ENCODE measurements at places on chromosomes 6 and 20.

DNA sequence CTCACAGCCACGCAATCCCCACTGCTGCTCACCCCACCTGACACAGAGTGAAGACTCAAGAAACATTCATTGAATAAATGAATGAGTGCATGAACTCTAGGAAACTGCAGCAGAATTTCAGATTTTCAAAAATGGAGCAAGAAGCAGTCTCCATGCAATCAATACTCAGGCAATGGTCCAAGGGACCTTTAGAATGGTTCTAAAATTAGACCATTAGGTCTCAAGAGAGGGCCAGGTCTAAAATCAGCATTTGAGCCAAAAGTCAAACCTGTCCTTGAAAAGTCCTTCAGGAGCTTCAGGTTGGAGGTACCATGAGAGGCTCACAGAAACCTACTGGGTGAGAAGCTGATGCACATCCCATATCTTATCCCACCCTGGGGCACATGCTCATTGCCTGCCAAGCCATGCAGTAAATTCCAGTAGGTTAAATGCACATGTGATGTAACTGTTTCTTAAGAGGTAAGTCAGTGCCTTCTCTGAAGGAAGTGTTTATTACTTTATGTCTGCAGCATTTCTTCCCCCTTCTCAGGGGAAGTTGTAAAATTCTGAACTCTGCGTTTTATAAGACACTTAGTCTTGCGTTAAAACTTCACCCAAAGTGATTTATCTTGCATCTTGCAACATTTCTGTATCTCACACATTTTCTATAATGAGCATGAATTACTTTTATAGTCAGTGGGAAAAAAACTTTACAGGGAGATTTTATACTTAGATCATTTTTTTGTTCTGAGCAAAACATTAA lies 126.6 kb downstream of the ADAT2 start:
- DNase-seq, result no peak

DNA sequence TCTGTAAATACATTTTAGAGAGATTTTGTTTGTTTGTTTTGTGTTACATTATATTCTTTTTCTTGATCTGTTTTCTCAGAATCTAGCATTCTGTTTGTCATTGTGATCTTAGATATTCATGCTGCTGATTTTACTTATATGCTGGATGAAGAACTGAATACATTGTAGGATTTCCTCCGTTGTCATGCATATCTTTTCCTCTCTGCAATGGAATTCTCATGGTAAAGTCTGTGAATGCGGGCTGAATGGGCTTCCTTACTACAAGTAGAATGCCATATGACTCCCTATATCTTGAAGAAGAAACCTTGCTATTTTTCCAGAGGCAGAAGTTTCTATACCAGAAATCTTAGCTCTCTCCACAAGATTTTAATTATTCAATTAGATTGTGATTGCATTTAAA lies 2.4 kb upstream of the DEFB114 start:
- DNase-seq, result no peak

GRCh38 chr6:70668499-70668812 lies 773 bp downstream of the SMAP1 start:
- DNase-seq, result peak; percentile 37

DNA sequence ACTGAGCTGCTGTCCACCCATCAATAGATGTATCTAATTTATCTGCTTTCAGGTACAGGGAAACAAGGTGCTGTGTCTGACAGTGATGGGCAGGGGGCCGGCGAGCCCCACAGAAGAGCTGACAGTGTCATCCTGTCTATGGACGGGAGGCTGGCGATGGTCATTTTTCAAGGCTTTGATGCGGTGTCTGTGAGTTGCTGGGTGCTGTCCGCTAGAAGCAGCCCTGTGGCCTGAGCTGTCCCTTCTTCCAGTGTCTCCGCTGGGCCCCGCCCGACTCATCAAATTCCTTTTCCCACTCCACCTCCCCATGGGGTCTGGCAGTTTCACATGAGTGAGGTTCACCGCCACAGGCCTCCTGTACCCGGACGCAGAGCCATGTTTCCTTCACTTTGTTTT lies 161.4 kb upstream of the PMEPA1 start:
- no peak for DNase-seq

- DNase-seq, result no peak
These were observed 5.4 kb downstream of the MLN start for GRCh38 chr6:33798343-33798848.

DNA sequence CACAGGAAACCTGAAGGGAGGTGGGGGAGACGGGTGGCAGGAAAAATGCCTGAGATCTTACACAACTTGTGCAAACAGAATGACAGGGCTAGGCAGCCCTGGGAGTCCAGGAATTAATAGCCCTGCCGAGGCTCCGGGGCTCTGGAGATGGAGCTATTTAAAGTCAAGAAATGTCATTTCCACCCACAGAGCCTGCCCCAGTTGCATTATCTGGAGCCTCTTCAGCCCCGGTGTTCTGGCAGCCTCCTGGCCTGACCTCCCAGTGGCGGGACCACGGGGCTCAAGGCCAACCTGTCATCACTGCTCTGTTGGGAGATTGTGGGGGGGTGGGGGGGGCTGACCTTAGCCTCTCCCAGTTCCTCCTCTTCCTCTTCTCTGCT lies 28.5 kb upstream of the SCUBE3 start:
- no peak for DNase-seq

DNA sequence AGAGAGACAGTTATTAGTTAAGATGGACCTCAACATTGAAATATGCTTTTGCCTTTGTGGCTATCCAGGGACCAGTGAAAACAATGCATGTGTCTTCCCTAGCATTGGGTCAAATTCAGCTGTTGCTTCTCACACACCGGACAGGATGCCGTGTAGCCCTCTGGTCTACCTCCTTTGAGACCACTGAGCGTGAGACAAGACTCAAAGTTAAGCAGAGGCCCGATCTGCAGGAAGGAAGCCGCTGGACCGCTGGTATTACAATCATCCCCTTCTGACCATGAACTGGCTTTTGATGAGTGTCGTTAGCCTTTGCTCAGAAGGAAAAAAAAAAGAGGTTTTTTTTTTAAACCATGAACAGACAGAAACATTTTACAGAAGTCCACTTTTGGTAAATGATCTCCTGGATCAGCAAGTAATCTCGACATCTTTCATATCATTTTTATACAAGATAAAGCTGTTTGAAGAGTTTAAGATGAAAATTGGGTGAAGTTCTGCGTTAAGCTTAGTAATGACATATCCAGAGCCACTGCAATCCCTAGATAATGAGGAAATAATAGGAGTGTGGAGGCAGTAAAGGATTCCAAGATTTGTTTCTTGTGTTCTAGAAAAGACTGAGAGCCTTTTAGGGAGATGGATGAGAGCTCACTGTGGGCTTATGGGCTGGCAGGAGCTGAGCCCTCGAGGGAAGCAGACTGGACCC lies 622.8 kb downstream of the QKI start:
- no peak for DNase-seq

GRCh38 chr6:73348550-73349204 lies 5.4 kb downstream of the DPPA5 start:
- DNase-seq, result no peak

DNA sequence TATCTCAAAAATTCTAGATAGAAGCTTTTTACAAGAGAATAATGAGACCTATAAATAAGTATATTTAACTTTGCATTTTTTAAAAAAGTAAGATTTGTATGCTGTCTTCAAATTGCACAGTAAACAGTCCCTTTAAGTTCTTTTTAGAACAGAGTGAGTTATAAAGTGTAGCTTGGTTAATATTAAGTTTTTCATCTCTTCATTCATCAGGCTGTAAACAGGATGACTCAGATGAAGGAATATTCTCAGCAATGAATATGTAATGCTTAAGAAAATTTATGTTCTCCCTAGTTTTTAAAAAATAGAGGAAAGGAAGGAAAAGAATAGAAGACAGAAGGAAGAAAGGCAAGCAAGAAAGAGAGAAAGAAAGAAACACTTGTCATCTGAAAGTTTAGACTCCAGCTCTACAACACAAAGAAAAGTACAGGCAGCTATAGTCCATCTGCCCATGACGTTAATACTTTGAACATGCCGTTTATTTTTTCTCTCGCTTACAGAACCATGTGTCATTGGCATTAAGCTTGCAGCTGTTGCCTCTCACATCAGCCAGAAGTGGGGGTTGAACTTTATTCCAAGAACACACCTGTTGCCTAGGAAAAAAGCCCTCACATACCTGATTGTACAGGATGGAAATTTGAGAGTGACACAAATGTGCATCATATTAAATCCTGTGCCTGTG lies 36.1 kb downstream of the CAP2 start:
- no peak for DNase-seq

- DNase-seq, result no peak
These were observed 47.1 kb downstream of the AKIRIN2 start for GRCh38 chr6:87654875-87655454.

GRCh38 chr6:11931296-11932035 lies 80.6 kb upstream of the HIVEP1 start:
- no peak for DNase-seq

GRCh38 chr6:41504466-41505121 lies 41.6 kb upstream of the FOXP4 start:
- no peak for DNase-seq

DNA sequence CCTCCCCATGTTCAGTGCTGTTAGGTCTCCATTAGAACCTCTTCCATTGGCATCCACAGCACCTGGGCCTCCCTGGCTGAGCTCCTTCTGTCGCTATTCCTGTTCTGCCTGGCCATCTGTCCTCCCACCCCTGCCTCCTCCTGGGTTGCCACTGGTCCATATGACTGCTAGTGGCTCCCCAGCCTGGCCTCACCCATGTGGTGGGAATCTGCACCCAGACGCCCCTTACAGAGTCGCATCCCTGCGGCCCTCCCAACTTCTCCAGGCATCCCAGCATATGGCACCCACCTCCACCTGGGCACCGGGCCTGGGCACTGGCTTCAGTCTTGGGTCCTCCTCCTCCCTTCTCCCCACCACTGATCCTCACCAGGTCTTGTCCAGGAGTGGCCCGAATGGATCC lies 7.7 kb downstream of the CDC25B start:
- no peak for DNase-seq

GRCh38 chr6:65505736-65506135 lies 201.3 kb downstream of the EYS start:
- no peak for DNase-seq

GRCh38 chr6:20178327-20178726 lies 33.9 kb downstream of the MBOAT1 start:
- no peak for DNase-seq

DNA sequence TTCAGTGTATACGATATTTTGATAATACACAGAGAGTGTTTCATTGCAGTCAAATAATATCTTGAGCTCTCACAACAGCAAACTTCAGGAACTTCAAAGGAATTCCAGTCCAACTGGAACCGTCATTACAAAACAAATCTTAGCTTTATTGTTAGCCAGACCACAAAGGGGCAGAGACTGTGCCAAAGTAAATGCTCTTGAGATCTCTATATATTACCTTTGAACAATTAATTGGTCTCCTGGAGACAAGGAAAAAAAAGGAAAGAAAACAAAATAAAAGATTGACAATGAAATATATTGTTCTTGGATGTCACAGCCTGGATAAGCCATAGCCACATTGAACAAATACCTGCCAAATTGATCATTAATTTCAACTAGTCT lies 70.0 kb downstream of the FOXC1 start:
- no peak for DNase-seq

DNA sequence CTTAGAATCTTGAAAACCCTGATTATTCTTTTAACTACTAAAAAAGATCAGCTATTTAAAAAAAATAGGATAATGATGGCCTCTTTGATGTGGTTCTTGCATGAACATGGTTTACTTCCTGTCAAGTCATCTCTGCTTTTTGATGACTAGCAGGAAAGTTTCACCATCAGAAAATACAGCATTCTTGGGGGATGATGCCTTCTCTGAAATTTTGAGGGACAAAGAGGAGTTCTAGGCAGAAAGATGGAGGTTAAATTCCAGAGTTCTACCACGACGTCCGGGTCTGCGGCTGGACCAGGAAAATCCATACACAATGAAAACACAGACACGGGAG lies 130.4 kb downstream of the OLIG3 start:
- DNase-seq, result peak; percentile 49

DNA sequence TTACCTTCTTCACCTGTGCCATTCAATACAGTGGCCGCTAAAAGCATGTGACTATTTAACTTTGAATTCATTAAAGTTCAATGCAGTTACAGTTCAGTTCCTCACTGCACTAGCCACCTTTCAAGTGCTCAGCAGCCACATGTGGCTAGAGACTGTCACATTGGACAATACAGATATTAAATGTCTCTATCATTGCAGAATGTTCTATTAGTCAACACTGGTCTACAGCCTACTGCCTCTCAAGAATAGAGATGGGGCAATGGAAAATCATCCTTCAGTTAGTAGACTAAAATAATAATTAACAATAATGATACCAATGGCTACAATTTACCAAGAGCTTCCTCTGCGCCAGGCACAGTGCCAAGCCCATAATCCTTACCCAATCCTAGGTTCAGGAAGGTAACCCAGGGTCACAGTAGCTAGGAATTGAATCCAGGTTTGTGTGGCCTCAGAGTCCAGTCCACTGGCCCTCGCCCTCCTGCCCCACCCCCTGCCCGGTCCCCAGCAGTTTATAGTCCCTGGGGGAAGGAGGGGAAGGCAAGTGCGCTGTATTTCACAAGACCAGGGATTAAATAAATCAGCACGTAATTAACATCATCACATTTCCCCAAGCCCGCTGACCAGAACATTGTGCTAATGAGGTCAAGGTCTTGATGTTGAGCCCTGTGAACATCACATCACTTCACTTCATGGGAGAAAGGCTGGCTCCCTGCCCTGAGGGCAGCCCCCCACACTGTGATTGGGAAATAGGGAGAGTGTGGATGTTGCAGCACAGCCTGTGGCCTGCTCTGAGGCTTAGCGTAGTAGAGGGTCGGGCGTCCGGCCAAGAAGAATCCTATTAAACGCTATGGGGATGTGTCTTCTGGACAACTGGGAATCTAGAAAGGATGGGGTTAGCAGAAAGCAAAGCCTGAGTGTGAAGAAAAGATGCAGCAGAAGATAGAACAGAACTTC lies 147.2 kb downstream of the VEGFA start:
- no peak for DNase-seq

GRCh38 chr20:34302312-34302722 lies 838 bp downstream of the AHCY start:
- peak; percentile 75 for DNase-seq

DNA sequence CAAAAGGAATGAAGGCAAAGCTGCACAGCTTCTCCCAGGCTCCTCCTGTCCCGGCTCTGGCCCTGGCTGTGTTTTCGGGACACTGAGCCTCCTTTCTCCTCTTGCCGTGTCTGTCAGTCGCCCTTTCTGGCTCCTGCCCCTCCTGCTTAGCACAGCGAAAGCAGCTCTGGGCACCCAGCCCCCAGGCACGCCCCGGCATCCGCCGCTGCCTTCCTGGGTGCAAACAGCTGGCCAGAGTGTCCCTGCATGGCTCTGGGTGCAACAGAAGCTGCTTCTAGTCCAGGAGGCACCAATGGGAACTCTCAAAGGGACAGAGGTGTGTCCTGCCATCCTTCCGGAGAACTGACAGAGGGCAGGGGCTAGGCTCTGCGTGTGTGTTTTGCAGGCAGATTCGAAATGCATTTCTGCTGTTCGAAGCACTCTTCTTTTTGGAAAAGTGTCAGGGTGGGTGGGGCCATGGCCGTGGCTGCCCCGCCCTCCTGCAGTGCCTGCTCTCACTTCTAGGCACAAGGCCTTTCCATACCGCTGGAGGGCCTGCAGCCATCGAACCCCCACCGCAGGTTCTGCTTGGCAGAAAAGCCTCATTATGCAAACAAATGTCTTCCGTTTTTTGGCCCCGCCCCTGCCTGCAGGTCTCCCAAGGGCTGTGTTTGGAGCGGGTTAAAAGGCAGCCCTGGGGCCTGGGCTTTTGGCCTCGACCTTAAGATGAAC lies 15.5 kb downstream of the COL9A3 start:
- no peak for DNase-seq

All from RKO (cell line).